ENCODE measurements at places on chromosomes 11 and 22.

GRCh38 chr11:12074529-12075195, 35.7 kb upstream of the MICAL2 start:
- DNase-seq, result no peak

DNA sequence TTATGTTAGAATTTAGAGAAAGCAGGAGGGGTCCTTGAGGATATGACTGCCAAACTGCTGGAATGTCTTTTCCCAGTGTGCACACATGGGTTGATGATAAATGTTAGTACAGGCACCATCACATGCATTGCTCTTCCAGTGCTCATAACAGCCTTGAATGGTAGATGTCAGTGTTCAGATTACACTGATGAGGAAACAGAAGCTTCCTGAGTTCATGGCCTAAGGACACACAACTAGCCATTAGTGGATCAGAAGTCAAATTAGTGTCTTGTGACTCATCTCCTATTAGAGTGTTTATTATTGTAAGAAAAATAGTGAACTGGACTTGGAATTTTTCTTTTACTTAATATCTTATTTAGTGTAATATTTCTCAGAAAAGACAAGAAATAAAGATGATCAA, 241.5 kb downstream of the DDX10 start:
- no peak for DNase-seq

DNA sequence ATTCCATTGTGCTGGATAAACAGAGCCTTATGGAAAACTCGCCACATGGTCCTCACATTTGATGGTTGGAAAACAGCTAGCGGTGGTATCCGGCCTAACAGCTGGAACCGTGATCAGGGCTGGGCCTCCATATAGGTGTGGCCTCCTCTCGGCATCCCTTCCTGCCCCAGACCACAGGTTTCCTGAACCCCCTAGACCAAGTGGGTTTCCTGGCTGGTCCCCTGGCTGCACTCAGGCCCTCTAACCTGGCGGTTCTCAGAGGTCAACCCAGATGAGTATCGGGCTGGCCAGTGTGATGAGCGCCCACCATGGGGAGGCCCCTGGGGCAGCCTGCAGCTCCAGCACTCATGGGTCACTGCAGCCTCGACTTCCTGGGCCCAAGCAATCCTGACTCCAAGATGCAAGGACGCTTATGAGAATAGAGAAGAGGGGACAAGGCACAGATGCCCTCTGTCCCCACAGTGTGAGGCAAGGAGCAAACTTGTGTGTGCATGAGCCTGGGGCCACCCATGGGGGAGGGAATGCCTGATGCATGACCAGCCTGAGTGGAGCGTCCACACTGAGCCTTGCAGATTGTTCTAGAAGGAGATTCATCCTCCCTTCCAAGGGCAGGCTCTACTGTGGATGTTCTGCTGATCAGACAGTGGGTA, 53.4 kb upstream of the WNT7B start:
- DNase-seq, result no peak

DNA sequence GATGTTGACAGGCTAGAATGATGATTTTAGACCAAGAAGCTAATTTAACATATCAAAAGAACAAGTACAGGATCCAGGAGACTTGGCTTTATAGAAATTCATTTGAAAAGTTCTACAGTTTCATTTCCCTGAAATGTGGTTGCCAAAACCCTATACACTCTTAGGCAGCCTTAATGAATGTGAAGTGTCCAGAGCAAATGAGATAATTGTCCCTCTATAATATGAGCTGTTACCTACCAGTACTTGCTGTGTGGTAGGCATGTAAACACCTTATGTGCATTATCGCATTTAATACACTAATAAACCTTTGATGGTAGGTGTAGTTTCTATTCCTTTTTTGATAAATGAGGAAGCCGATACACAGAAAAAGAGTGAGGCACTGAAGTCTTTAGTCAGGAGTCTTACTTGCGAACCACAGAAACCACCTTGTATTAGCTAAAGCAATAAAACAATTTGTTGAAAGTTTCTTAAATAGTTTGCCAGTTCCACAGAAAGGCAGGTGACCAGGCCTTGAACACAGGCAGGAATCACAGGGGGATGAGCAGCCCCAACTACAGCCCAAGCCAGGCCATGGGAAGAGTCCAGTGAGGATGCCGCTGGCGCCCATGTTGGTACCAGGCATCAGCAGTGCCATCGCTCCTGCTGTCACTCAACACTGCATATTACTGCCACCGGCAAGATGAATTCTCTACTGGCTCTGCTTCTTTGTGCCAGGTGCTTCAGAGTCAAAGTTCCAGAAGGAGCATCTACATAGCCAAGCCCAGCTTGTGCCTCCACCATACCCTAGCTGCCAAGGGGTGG, 81.7 kb downstream of the SWAP70 start:
- DNase-seq, result no peak

All from activated CD8-positive, alpha-beta memory T cell treated with anti-CD3 and anti-CD28 coated beads, Interleukin-2, amount 50 U/mL, for 4 hours (primary cell).